ENCODE measurements at places on chromosomes 1 and 21. TPM values are rescaled to one million over a fixed set of nuclear protein-coding genes. Genes with fewer than 3 reads are reported as not detected.

GRCh38 chr1:195188821-195189220 lies 1419.4 kb downstream of the KCNT2 start:
- no peak for DNase-seq

DNA sequence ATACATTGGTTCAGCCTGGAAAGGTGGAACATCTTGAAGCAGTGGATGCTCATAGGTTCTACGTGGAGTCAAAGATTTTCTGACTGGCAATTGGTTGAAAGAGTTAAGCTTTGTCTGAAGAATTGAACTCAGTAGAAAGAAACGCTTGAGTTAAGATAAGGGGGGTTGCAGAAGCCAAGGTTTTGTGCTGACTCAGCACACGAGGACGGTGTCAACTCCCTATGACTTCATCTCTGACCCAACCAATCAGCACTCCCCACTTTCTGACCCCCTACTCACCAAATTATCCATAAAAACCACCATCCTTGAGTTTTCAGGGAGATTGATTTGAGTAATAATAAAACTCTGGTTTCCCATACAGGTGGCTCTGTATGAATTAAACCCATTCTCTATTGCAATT lies 2.5 kb upstream of the PINK1 start:
- DNase-seq: no peak

DNA sequence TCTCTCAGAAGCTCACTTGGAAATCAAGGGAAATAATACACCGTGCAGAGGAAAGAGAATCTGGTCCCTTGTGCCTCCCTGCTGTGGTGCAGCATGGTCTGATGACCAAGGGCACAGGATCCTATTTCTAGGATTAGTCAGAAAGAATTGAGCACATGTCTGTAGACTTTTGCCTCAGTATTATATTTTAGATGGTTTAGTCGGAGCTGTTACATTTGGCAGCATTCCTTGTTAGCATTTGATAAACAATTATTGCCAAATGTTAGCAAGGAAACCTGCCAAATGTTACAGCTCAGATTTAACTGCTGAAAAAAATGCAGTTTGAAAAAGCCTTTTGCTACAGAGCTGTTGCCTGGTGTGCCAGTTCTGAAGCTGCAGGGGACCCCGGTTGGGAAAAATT lies 183.5 kb upstream of the DPYD start:
- no peak for DNase-seq

DNA sequence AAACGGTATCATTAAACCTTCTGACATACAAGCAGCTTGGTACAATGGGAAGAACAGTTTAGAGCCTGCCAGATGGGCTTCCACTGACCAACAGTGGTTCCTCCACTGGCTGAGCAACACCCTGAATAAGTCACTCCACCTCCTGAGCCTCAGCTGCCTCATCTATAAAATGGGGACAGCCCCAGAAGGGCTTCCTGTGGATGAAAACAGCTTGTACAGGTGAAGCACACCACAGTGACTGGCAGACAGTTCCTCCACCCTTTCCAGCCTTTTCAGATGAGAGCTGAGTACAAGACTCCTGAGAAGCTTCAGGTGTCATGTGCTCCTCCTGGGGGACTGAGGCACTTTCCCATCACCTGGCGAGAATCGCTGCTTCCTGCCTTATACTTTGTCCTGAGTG lies 2.1 kb downstream of the CAPZB start:
- DNase-seq: no peak

DNA sequence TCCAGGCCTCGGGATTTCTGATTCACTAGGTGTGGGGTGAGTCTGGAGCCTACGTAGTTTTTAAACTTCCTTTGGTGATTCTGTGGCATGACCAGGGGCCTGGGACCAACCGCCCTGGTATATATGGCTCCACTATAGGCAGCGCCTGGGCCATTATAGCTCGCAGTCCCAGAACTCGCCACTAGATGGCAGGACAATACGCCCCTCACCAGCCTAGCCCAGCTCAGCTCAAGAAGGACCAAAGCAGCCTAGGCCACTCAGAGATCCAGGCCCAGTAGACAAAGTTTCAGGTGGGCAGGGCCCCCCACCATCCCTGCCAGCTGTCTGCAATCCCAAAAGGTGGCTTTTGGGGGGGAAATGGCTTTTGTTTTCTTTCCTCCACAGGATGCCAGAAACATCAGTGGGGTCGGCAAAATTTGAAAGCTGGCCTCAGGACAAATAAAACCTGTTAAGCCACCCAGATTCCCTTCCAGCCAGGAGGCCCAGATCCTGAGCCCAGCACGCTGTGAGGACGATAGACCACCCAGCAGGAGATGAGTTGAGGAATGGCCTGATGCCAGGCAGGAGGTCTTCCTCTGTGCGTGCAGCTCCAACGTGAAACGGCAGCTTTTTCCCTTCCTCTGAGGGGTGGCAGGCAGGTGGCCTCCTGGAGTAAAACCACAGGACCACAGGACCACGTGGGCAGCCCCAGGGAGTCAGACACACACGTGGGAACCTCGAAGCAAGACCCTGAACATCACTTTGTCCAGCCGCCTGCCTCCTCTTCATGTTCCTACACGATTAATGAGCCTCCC lies 24.8 kb upstream of the TMEM51 start:
- DNase-seq: peak; percentile 79

DNA sequence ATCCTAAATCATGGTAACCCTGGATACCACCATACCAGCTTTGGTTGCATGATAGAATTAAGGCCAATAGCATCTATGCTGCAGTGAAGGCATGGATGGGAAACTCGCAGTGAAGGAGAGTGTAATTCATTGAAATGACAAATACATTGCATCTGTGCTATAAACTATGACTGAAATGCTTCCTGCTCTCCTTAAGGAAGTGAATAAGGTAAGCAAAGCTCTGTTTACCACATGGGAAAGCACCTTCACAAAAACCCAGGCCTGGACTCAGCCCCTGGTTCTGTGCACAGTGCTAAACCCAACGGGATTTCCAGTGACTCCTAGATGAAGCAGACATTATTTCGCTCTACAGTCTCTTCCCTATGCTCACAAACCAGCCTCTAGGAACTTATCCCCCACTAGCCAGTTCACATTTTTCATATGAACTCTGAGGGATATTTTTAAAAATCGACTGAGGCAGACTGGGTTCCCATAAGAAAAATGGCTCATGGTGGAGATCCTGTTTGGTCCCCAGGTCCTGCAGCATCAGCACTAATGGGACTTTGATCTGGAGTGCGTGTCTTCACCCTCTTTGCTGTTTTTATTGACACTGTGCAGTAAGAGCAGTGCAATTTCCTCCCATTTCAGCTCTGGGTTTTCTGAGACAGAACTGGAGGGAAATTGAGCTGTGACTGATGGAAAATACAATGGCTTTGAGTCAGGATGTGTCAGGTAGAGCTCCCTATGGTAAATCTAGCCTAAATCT lies 362.7 kb downstream of the SIPA1L2 start:
- no peak for DNase-seq

DNA sequence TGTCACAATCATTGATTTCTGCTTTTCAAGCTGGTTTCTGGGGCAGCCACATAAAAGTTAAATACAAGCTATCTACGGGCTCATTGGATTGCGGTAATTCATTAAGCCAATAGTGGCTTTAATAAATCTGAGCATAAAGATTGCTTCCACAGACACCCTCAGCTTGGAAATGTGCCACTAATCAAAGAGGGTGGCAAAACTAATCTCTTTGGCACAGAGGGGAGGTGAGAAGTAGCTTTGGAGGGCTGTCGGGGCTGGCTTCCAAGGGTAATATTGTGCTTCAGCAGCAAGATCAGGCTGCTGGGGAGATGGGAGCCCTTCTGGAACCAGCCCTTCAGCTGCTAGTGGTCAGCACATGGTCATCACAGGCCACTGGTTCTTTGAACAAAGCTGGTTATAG lies 21.2 kb upstream of the KAZN start:
- DNase-seq: no peak

- DNase-seq: no peak
Observed at GRCh38 chr1:45536886-45537285, 13.7 kb upstream of the AKR1A1 start.

The LHX8 gene
- not detected for total RNA-seq

The CSMD2 gene
- 1.1 TPM for total RNA-seq

The ETS2 gene
- total RNA-seq: 160 TPM

The CD84 gene
- total RNA-seq: 24.1 TPM

The SPATA45 gene
- not detected for total RNA-seq

The RUNX3 gene
- 13.1 TPM for total RNA-seq

The TACSTD2 gene
- total RNA-seq: 69.9 TPM
